ENCODE measurements at places on chromosomes 2 and 18. TPM values are rescaled to one million over a fixed set of nuclear protein-coding genes. Genes with fewer than 3 reads are reported as not detected.

The UGT1A8 gene
- total RNA-seq, result not detected

The SCN7A gene
- 11.0 TPM for total RNA-seq

The ABCG8 gene
- total RNA-seq, result not detected

The SPRED2 gene
- 24.5 TPM for total RNA-seq

The UNC50 gene
- 55.0 TPM for total RNA-seq

The XIRP2 gene
- total RNA-seq, result not detected

Data from omental fat pad (tissue), 4 donors.